Thoracic aorta (tissue), 2 donors: ENCODE measurements at places on chromosomes 1 and 21.

- no peak for DNase-seq
Measured at GRCh38 chr21:31293986-31294385, 50.1 kb downstream of the TIAM1 start.

DNA sequence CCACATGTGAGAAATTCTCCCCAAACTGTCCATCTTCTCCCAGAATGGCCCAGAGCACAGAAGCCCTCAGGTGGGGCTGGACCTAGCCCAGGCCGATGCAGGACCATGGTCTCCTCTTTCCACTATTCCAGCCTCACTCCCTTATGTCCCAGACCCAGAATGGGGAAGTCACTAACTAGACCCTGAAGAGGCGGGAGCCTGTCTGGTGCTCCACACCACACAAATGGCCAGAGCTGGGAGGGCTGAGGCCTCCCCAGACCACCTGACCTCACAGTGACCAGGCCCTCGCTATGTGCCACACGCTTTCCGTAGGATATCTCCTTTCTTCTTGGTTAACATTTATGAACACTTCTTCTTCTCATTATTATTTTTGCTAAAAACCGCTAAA, 54.9 kb upstream of the EDN2 start:
- no peak for DNase-seq

DNA sequence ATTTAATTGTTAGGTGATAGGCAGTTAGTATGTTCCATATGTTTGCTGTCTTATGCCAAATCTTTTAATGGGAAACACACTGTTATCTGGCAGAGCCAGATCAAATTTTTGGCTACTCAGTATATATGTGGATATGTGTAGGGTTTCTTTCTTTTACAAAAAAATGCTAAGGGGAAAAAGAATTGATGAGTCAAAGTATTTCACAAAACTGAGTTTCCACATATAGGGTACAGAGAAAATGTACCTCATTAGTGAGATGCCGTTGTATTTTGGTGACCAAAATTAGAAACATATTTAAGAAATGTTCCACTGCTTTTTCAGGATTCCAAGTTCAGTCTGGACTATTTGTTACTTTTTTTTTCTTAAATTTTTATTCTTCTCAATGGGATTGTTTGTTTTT, 201.2 kb upstream of the PTGFR start:
- no peak for DNase-seq

- DNase-seq, result no peak
Measured at GRCh38 chr1:87045761-87046304, 131.4 kb downstream of the HS2ST1 start.

- DNase-seq, result no peak
Measured at GRCh38 chr1:15325375-15326085, 78.5 kb downstream of the FHAD1 start.
